CD4-positive, alpha-beta T cell treated with Interleukin-15 for 4 hours (primary cell): ENCODE measurements at places on chromosomes 11 and 22.

DNA sequence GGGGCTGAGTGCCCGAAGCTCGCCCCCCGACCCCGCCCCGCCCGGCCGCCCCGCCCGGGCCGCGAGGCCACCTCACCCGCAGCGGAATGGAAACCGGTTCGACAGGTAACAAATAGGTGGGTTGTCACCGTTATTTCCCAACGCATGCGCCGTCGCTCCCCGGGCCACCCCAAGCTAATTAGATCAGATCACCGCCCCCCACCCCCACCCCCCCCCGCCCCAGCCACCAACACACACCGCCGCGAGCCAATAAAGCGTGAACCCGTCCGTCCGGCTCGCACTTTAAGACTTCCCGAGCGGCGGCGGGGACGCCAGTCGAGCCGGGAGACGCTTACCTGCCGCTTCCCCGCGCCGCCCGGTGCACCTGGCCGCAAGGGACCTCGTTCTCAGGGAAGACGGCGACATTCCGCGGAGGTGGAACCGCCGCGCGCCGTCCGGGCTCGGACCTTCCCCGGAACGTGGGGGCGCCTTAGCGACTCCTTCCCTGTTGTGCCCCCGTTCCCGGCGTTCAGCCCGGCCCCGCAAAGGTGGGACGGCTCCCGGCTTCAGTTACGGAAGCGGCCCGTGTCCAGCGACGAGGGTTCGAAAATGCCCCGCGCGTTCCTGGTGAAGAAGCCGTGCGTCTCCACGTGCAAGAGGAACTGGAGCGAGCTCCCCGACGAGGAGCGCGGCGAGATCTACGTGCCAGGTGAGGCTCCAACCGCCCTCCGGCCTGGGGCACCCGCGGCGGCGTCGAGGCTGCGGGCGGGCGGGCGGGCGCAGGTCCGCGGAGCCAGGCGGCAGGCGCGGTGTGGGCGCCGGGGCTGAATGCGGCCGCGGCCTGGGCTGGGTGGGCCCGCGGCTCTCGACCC is at the start of gene OVOL1:
Gene OVOL1 (plus strand): TSS at position 278 of the 851 bp plus-strand sequence. CDS start 311 bp downstream, at position 589.
- peak; percentile 30 for DNase-seq

DNA sequence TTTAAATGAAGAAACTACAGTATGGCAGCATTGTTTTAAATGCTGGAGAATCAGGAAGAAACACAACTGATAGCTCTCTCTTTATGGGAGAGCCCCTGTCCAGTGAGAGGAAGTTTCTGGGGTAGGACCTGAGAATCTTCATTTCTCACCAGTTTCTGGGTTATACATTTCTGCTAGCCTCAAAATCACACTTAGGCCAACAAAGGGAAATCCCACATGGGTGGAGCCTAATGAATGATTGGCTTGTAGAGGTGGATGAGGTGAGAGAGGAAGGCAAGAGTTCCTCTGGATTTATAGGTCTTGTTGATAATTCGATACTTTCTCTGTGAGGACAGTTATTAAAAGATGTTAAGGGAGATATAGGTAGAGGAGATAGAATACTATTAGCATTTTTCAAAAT is 1397.3 kb upstream of the TENM4 start:
- no peak for DNase-seq

- no peak for DNase-seq
These were observed 205.5 kb downstream of the CASP12 start for GRCh38 chr11:104692751-104693150.

DNA sequence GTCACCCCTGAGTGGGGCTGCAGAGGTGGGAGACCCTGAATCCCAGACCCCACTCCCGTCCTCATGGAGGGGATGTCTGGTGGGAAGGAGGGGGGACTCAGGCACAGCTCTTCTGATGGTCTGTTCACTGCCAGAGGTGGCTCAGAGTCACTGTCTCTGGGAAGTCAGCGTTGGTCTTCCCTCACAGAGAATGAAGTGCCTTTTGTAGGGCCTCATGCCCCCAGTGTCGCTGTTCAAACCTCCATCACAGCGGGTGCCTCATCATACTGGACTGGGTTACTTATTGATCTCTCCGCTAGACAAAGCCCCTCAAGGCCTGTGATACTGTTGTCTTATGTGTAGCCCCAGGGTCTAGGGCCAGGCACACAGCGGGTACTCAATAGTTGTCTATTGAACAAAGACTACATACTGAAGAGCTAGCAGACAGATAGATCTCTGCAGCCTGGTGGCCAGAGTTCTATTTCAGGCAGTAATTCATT is 41.3 kb downstream of the CD6 start:
- no peak for DNase-seq

- DNase-seq: no peak
These were observed 698.5 kb downstream of the KCNA4 start for GRCh38 chr11:29318134-29318845.

GRCh38 chr11:118703563-118704106 is 24.2 kb upstream of the TREH start:
- DNase-seq: no peak

DNA sequence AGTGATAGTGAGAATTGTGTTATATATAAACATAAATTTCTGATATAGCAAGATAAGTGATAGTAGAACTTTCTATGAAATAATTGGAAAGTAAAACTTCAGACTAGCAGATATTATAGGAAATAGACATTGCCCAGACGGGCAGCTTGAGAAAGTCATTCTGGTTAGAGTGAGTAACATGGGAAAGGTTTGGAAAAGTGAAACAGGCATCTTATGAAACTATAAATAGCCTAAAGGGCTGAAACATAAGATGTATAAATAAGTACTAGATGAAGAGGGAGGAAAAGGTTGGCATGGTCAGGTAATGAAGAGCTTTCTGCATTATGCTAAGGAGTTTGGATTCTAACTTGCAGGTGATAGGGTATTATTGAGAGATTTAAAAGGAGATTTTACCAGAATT is 101.3 kb downstream of the DYNC2H1 start:
- no peak for DNase-seq

DNA sequence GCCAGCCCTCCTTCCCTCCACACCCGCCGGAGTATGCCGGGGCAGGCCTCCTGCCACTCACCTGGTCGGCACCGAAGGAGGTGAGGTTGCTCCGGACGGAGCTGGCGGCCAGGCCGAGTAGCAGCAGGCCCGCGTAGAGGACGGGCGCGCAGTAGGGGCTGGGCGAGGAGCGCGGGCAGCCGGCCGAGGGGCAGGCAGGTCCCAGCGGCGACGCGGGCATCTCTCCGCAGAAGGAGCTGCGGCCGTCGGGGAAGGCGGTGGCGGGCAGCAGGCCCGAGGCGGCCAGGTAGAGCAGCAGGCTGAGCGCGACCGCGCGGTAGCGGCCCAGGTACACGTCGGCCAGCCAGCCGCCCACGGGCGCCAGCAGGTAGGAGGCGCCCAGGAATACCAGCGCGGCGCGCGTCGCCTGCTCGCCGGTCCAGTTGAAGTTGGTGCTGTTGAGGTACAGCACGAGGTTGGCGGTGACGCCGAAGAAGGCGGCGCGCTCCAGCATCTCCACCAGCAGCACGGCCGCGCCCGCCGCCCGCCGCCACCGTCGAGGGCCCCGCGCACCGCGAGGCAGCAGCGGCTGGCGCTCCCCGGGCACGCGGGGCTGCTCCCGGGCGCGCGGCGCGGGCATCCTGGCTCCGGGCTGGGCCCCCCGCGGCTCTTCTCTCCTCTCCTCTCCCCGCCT is 907 bp downstream of the SLC15A3 start:
- DNase-seq: no peak

DNA sequence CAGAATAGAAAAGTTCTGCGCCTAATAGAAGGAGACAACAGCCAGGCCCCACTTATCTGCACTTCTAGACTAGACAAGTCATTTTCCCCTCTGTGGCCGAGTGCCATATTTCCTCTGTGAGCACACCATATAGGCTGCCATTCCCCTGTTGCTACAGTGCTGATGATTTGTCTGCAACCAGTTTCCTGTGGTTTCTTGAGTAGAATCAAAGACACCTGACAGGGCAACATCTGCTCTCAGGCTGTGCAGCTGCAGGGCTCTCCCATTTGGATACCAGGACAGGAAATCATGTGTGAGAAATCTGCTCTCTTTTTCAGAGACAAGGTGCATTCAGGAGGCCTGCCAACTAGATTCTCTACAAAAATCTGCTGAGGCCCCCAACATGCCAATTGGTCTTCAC is 879.3 kb downstream of the DLG2 start:
- DNase-seq: no peak

DNA sequence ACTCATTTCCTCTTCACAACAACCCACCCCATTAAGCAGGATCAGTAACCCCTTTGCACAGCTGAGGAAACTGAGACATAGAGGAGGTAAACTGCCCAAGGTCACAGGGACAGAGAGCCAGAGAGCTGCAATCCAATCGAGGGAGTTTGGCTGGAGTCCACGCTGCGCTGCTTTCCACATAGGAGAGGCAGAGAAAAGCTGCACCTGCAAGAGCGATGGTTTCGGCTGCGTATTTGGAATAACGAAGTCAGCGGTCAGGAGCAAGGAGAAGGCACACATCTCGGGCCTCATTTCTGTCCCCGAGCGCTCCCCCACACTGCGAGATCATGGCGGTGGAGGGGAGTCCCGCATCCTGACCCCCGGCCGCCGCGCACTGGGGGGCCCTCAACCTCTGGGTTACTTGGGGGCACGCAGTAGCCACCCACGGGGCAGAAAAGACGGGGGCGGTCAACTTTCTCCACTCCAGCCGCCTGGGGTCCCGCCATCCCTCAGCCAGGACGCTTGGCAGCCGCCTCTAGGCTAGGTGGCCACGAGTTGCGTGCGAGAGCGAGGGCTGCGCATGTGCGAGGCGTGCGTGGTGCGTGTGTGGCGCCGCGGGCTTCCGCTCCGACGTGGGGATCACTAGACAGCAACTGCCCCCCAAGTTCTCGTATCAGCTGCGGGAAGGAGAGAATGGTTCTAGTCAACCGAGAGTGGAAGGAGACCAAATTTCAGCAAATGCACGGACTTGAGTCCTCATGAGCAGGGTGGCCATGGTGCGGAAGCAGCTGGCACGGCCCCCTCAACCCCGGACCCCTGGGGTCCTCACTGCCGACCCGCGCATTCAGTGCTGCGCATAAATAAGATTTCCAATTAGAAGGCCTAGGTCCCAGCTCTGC is 42.3 kb upstream of the CLDN5 start:
- DNase-seq: no peak

DNA sequence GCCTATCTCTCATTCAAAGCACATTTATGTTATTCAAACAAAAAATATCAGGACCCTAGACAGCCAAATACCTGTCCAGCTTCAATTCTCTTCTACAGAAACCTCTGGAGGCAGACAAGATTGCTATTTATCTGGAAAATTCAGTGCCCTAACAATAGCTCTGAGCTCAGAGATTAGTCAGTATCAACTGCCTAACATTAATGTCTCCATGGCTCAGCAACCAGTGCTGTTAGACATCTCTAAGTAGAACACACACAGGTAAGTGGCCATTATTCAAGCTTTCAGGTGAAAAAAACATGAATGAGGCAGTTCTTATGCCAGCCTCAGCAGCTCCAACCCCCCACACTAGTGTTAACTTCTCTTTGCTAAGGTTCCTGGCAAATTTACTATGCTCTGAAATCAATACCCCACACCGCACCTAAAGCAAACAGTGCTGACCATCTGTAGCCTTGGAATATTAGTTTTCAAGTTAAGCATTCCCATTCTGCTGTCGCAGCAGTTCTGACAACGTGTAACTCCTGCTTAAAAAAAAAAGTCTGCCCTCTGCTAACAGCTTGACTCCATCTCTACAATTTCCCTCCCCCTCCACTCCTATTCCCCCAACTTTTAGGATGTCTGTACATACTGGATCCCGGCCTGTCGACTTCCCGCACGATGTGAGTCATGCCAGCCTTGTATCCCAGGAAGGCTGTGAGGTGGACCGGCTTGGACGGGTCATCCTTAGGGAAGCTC is 1.5 kb downstream of the RPL3 start:
- DNase-seq: peak; percentile 22

- DNase-seq: no peak
These were observed 7.7 kb upstream of the ELF5 start for GRCh38 chr11:34521265-34521664.
